NCI-H446 (cell line): ENCODE measurements at places on chromosomes 11 and 22.

DNA sequence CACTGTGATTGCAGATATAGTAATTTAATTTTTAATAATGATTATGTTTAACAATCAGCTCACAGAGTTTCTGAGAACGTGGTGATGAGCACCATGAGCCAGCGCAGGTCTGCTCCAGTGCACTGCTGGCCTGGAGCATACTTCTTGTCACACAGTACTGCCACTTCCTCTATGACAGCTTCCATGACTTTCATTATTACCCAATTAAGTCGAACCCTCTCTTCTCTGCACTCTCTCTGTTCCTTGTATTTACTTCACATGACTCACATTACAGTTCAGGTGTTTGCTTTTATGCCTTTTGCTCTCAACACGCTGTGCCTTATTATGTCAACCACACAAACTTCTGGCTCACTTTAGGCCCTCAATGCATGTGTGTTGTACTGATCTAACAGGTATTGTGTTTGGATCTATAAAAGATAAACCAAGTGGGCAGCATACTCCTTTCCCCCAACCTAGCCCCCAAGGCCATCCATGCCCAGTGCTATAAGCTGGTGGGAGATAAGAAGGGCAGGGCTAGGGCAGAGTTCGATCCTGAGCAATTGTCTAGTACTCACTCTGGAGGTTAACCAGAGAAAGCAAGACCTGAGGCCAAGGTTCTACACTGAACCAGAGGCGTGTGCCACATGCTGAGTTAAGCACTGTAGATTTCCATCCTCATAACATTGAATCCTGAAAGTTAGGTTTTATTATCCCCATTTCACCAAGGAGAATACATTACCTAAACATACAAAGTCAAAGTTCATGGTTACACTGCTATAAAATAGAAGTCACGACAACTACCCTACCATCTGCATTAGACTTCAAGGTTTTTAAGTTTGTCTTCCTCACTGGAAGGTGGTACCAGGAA, 356.5 kb downstream of the INSC start:
- no peak for DNase-seq

GRCh38 chr11:110185121-110185591, 92.0 kb downstream of the ZC3H12C start:
- no peak for DNase-seq

DNA sequence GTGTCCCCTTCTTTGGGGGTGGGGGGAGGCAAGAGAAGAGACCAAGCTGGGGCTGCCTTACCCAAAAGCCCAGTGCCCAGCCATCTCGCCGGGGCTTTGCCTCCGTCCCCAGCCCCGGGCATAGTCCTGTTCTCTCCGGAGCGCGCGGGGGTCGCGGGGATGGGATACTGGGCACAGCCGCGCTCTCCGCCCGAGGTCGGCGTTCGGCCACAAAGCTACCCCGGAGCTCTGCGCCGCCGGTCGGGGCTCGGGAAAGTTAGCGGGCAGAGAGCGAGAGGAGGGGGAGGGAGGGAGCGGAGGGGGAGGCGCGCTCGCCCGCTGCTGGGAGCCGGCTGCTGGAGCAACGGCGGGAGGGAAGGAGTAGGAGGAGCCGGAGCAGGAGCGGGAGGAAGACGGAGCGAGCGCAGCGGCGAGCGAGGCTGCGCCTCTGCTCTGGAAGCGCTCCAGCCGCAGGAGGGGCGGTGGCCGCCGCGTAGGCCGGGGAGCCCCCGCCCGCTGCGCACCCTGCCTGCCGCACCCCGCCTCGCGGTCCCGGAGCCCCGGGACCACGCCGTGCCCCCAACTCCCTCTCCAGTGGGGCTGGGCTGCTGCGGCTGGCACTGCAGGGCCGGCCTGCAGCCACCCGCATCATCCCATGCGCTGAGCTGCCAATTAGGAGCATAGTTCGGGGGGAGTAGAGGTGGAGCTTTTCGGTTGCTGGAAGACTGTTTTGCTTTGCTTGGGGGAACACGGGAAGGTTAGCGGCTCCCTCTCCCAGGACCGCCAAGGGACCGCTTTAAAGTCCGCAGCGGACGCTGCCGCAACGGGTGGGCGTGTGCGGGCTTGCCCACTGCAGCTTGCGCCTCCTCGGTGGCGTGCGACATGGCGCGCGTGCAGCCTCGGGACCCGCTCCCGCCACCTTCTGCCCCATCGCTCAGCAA, at the start of gene SCN4B:
Gene SCN4B (minus strand): TSS at position 272 of the 920 bp plus-strand sequence. CDS start 150 bp downstream, at position 122.
- DNase-seq, result peak; percentile 63

DNA sequence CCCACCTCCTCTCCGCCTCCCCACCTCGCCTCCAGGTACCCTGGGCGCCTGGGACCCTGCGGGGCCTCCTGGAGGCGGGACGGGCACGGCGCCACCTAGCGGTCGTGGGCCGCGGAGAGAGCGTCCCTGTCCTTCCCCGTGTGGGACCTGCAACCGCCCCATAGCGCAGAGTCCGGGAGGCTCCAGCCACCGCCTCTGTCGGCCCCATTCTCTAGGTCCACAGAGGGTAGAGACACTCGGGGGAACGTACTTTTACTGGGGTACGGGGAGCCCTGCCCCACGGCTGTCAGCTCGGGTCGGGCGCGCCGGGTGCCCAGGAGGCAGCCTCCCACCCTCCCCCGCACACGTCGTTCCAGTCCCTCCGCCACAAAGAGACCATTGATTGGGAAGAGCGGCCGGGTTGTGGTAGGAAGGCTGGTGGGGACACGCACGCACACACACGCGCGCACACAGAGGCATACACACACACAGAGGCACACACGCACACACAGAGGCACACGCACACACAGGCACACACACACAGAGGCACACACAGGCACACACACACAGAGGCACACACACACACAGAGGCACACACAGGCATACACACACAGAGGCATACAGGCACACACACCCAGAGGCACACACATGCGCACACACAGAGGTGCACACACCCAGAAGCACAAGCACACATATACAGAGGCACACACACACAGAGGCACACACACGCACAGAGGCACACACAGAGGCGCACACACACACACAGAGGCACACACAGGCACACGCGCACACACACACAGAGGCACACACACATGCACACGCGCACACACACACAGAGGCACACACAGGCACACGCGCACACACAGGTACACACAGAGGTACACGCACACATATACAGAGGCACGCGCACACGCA, 12.6 kb upstream of the NECTIN1 start:
- DNase-seq, result no peak

DNA sequence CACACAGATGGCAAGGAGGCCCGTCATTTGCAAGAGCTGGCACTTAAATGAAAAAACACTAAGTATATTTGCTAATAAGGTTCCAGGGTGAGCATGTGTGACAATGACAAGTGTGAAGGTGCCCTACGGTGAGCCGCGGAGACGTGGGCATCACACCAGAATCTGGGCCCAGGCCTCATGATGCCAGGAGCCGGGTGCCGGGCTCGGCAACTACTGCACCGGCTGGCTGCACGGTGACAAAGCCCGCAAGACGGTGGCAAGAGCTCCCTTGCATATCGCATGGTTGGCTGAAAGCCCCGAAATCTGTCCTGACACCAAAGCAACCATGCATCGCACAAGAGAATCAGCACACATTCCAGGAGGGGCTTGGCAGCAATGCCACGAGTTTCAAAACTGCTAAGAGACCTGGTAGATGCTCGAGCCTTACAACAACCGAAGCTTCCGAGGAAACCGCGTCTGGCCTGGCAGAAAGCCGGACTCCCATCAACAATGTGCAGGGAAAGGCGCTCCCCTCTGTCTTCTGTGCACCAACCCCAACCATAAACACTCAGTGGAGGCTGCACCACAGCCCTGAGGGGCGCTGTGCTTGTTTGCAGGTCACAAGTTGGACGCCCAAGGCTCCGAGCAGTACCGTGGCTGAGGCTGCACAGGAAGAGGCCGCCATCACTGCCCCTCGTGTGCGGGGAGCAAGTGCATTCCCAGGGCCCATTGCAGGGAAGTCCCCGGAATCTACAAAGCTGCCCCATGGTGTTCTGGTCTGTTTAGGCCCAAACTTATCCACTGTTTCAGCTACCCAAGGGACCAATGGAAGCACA, 339.7 kb downstream of the CTTN start:
- no peak for DNase-seq

DNA sequence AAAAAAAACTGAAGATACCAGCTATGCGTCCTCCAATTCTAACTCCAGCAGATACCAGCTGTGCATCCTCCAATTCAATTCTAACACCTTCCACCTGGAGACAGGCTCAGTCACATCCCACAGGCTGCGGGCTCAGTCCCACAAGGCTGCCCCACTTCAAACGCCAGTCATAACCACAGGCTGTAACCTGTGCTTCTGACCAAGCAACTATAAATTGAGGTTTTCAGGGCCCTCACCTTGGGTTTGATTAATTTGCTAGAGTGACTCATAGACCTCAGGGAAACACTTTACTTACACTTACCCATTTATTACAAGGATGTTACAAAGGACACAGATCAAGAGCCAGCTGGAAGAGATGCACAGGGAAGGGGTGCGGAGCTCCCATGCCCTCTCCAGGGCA, 32.4 kb upstream of the MSANTD2 start:
- DNase-seq, result no peak

DNA sequence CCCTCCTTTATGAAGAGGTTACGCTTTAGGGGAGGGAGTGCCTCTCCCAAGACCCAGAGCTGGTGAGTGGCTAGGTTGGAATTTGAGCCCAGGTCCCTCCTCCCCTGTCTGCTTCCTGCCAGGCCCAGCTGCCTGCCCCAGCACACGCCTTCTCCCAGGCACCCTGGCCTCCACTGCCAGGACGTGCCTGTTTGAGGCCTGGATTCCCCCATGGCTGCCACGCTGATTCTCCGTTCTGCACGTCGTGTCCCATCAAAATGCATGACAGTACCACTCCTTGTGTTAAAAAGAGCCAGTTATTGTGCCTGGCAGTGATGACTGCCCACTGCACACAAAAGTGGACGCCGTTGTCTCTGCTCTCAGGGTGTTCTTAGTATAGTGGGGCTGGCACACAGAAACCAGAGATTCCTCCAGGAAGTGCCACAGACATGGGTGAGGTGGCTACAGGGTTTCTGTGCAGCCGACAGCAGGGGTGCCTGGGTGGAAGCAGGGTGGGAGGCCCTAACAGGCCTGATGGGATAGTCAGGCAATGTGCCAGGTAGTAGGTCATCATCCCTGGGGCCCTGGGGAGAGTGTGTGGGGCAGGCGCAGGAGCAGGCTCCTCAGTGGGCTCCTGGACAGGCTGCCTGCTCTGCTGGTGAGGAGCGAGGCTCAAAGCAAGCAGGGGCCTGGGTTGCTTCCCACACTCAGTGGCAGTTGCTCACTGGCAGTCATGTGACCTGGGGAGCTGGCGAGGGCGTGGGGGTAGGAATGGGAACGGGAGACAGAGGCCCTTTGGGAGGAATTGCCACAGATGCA, 24.2 kb downstream of the MED15 start:
- DNase-seq, result no peak

GRCh38 chr11:1810761-1811160, 24.0 kb upstream of the SYT8 start:
- DNase-seq, result no peak

DNA sequence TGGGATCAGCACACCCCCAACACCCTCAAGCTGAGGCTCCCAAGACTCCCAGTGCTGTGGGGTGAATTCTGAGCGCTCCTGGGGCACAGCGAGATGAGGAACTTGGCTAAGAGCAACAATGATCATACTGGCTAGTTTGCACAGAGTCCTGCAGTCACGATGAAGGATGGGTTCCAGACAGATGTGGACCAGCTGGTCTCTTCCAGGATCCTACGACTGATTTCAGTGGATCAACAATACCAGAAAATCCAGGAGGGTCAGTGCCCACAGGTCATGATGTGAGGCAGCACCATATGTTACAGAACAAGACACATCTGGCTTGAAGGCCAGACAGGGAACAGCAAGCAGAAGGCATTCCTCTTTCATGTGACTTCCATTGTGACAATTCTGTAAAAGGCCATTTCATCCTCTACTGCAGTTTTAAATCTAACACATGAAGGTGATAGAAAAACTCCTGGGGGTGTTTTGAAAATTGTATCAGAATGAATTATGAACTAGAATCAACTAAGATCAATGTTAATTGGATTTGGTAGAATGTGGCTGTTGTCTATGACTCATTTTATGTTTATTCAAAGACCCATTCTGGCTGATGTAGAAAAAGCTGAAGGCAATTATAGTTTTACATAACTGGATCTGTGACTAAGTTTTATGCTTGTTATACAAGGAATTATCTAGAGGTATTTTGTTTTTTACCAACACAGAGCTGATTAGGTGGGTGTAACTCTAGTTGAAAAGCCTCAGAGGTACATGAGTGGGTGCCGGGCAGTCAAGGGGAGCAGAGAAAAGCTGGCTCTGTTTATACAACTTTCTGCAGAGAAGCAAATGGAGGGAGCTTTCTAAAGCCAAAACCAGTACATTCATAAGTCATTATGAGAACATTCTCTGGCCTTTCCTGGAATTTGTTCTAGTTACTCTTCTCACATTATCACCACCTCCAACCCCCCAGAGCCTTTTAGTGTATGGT, 29.1 kb downstream of the OR52K1 start:
- no peak for DNase-seq

GRCh38 chr11:123195188-123196059, at the start of gene CLMP:
CLMP (minus strand) TSS chr11:123195248; CDS start chr11:123194940, 308 bp downstream.
- peak; percentile 50 for DNase-seq

- DNase-seq, result peak; percentile 83
Measured at GRCh38 chr11:122655527-122656072, at the start of gene UBASH3B. UBASH3B (plus strand) TSS chr11:122655722; CDS start chr11:122656050, 328 bp downstream.

DNA sequence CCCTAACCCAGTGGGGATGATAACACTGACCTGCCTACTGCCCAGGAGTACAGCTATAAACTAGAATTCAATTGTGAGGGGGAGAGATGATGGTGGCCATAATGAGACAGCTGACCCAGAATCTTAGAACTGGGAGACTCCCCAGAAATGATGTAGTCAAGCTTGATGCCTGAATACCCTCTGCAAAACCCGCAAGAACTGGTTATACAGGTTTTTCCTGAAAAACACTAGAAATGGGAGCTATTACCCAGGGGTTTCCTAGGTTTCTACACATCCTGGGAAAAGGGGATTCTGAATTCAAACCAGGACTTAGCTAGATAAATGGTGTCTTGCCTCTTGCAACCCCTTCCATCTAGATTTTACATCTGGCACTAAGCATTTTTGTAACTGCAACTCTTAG, 113.8 kb upstream of the NARS2 start:
- DNase-seq, result no peak

GRCh38 chr11:78833237-78833636, 258.6 kb upstream of the NARS2 start:
- DNase-seq, result no peak

GRCh38 chr11:119999220-119999619, 138.7 kb downstream of the TRIM29 start:
- no peak for DNase-seq

GRCh38 chr22:24059793-24060192, 48.7 kb downstream of the CABIN1 start:
- no peak for DNase-seq

DNA sequence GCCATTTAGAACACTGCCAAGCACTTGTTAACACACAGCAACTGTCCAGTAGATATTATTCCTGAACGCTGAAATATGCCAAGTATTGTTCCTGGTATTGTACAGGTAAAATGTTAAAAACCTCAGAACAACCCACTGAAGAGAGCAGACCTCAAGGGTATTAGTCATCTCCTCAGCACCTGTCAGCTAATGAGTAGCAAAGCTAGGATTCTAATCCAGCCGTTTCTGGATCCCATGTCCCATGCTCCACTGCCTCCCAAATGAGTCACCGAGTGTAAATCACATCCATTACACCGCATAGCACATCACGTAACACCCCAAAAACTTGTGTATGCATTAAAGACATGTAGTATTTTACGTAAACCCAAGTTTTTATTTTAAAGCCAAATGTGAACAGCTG, 705.4 kb upstream of the TENM4 start:
- DNase-seq, result no peak

- DNase-seq, result no peak
Measured at GRCh38 chr22:20392983-20393704, 807 bp upstream of the ZNF74 start.
